ENCODE measurements at places on chromosomes 3 and 15.

GRCh38 chr3:69491975-69492374 lies 106.1 kb upstream of the FRMD4B start:
- DNase-seq = no peak

GRCh38 chr15:63382966-63383710 lies 1.5 kb upstream of the CA12 start:
- no peak for DNase-seq

GRCh38 chr3:97687734-97688133 lies 76.8 kb upstream of the ARL6 start:
- DNase-seq = no peak

DNA sequence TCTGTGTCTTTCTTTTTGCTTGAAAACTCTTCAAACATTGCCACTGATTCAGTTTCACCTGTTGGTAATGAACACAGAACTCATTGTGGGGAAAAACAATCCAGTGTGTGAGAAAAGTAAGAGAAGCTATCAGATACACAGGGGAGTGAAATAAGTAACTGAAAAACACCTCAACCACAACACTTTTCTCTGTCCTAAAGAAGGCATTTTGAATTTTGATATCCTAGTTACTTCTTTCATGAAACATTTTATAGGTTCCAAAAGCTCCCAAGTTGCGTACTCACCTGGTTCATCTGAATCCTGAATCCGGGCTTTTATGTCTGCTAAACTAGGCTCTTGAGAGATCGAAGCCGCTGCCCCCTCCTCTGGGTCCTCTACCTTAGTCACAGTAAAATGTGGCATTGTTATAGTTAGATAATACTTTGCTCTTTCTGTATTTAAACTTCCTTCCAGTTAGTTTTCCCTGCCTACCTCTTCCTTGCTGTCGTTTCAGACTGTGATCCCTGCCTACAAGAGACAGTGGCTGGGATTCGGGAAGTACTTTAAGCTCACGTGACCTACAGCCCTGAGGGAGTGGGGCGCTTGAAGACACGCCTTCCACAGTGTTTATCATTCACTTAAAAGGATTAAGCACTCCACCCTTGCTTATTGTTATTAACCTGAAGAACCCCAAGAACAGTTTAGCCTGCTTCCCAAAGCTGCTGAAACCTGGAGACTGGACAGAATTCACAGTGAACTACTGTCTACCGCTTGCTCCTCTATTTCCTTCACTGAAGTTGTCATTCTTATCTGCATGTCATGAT lies 19.1 kb downstream of the SLC12A6 start:
- no peak for DNase-seq

GRCh38 chr3:188683032-188683521 lies 488.7 kb upstream of the TPRG1 start:
- DNase-seq = no peak

DNA sequence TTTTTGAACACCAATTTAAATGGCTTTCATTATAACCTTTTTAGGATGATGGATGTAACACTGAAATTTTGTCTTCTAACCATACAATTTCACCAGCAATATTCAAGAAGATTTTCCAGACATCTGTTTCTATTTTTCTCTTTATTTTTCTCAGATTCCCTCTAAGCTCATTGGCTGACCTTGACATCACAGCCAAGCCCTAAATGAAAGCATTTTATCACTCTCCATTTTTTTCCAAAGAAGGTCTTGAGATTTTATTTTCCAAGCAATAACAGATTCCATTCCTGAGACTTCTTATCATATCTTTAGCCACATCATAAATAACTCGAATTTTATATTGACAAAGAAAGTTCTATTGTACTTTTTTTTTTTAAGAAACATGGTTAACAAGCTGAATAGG lies 392.6 kb upstream of the THBS1 start:
- no peak for DNase-seq

DNA sequence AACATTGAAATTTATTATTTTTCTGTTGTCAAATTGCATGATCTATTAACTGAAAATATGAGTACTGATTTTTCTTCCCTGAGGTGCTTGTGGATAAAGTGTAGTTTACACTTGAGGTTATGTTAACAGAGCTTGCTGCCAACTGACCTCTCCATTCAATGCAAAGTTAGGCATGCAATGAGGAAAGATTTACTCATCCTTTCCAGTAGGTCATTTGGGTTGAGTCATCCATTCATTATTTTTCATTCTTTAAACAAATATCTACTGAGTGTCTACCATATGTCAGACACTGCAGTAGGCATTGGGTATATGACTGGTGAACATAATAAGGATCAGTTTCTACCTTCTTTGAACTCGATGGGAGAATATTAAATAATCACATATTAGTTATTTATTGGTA lies 604.1 kb downstream of the EDEM1 start:
- no peak for DNase-seq

DNA sequence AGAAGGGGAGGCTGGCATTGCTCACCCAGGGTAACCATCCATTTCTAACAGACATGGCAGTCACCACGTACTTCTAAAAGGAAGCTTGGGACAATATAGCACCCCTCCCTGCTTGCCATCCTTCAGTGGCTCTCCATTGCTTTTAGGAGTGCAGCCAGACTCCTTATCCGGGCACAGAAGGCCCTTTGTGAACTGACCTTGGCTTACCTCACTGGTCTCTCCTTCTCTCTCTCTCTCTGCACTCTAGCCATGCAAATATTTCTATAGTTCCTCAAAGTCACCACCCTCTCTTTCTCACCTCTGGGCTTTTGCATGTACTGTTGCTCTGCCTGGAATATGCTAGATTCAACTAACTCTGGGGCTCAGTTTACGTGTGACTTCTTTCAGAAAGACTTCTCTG lies 301.1 kb downstream of the SHQ1 start:
- DNase-seq = no peak

DNA sequence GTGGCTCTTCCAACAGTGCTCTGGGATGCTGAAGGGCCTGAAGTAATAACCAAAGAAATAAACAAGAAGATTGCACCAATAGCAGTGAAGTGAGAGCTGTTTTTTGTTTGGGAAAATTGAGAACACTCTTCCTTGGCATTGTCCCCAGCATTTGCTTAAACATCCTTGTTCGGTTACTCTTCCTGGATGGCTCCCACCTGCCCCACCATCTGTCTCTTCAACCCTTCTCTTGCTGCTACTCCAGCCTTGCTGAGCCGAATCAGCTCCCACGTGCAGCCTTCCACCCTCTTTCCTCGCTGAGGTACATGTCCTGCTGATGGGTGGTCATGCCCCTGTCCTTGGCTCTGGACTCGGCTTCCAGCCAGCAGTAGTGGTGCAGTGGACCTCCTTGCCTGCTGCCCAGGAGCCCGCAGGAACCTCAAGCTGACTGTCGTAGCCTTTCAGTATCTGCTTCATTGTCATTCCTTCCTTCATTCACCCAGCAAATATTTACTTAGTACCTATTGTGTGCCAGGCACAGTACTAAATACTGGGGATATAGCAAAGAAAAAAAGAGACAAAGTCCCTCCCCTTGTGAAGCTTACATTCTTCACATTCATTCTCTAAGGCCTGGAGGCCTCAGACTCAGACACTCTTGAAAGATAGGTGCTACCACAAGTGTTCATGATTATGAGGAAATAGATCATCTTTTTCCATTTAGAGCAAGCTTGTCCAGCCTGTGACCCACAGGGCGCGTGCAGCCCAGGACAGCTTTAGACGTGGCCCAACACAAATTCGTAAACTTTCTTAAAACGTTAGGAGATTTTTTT lies 17.1 kb upstream of the VILL start:
- DNase-seq = no peak

DNA sequence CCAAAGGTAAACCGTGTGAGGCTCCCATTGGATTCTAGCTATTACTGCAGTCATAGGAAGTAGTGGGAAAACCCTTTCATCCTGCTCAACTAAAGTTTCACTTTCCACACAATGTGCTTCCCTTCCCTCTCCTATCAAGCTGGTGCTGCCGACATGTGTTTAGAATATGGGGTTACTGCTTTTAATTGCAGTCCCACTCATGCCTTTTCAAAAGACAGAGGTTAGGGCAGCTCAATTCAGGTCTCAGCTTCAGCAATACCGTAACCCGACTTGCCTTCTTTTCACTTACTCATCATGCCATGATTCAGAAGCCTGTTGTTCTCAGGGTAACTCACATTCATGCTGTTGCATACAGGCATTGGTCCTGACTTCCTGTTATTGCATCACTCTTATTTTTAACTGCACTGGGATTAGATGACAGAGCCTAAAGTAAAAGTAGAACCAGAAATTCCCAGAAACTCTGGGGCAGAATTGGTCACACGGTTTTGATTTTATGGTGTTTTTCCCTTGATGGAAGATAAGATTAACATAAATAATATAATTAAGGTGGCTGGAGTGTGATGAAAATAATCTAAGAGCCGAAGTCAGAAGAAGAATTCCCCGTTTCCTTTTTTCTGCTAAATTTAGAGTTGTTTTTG lies 45.7 kb downstream of the C2CD4B start:
- DNase-seq = peak; percentile 93

- no peak for DNase-seq
These were observed 800.8 kb downstream of the TUSC7 start for GRCh38 chr3:117510396-117510795.

DNA sequence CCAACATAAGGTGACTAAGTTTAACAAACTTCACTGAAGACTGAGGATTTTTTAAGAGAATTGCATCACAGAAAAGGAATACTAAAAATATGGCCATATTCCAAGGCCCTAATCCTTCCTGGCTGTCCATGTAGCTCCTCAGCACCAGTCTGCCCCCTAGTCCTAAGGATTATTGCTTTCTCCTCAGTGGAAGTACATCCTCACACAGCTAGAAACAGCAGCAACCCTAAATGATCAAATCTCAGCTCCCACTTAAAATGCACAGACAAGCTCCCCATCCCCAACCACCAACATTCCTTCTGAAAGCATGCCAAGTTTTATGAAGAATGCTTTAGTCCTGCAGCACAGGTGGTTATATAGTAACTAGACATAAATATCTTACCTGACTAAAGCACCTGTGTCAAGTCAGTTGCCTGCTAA lies 14.7 kb downstream of the ST3GAL6 start:
- no peak for DNase-seq

- no peak for DNase-seq
These were observed 63.2 kb downstream of the LRRFIP2 start for GRCh38 chr3:37111199-37111598.

DNA sequence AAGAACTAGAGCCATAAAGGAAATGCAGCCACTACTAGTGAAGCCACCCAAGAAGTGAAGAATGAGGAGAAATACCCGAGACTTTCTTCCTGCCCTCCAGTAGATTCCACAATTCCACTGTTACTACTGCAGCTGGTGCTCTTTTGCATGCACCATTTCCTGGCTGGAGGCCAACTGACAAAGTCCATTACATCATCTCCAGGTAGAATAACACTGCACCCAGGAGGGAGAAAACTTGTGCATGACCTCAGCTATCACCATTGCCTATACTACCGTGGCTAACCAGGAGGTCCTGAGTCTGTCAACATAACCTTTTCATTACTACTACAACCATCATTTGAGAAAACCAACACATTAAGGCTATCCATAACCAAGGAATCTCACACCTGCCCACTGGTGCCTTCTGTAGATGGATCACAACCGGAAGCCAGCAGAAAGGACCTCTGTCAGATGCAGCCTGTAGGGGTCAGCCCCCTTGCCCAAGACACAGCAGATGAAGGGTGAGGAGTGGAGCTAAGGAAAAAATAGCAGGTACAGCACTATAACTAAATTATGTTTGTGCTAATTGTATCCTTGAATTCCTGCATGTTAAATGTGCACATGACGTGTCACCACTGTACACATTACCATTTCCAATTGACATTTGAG lies 200.8 kb upstream of the C2CD4B start:
- DNase-seq = no peak

DNA sequence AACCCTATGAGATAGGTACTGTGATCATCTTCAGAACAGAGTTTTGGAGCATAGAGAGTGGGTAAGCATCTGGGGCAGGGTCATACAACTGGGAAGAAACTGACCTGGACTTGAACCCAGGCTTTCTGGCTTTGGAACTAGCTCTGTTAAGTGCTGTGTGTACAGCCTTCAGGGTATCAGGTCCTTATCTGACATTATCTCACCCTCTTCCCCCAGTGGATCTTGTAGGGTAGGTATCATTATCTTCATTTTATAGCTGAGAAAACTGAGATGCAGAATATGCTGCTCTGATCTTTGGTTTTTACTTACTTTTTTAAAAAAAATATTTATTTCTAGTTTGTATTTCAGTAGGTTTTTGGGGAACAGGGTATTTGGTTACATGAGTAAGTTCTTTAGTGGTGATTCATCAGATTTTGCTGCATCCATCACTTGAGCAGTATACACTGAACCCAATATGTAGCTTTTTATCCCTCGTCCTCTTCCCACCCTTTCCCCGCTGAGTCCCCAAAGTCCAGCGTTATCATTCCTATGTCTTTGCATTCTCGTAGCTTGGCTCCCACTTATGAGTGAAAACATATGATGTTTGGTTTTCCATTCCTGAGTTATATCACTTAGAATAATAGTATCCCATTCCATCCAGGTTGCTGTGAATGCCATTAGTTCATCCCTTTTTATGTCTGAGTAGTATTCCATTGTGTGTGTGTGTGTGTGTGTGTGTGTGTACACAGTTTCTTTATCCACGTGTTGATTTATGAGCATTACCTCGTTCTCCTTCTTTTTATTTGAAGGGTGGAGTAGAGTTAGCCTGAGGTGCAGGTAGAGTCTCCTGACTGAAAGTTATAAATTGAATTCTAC lies 271.2 kb downstream of the PTPRG start:
- no peak for DNase-seq

- no peak for DNase-seq
These were observed 7.0 kb downstream of the PPCDC start for GRCh38 chr15:75030424-75030823.

- no peak for DNase-seq
These were observed 25.3 kb upstream of the VPS33B start for GRCh38 chr15:91047545-91048199.

- DNase-seq = no peak
These were observed 82.3 kb downstream of the LRTM1 start for GRCh38 chr3:54845551-54845950.

DNA sequence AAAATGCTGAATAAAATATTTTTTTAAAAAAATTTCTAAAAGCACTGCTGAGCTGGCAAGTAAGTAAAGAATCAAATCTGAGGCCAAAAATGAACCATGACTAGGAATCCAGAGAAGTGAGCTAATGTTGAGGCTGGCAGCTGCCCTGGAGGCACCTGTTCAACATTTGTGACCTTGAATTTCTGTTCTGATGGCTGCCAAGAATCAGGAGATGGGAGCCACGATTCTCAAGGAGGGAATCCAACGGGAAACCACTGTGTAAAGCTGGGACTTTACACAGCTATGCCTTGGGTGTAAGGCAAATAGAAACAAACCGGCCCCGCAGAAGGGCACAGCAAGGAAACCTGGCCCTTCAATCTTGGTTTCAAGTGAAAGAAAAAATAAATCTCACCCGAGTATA lies 22.7 kb downstream of the HEG1 start:
- DNase-seq = no peak

GRCh38 chr15:47398132-47398531 lies 319.2 kb upstream of the SEMA6D start:
- no peak for DNase-seq

GRCh38 chr3:155426524-155427230 lies 133.2 kb upstream of the STRIT1 start:
- DNase-seq = no peak

- no peak for DNase-seq
These were observed 1.2 kb downstream of the NR2C2 start for GRCh38 chr3:14948609-14949038.

GRCh38 chr3:196989721-196990262 lies 21.2 kb upstream of the PIGZ start:
- no peak for DNase-seq
